ENCODE measurements at places on chromosomes 11 and 22.

- no peak for DNase-seq
Observed at GRCh38 chr11:57630171-57630570, 19.5 kb downstream of the YPEL4 start.

GRCh38 chr11:92401520-92401919 is 176.9 kb downstream of the FAT3 start:
- no peak for DNase-seq

DNA sequence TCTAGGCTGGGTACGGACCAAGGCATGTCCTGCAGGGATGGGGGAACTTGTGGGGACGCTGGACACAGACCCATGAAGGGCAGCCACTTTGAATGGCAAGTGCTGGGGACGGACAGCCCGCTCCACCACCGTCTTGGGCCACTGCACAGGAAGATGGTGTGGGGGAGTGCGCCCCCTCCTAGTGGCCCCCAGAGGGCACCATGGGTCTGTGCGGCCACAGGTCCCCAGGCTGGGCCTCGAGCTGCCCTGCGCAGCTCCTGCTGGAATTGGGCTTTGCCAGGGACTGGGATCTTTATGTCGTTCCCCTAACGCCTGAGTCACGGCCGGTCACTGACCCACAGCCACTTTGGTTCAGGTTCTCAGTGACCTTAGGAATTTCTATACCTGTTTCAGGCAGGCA is 44.4 kb downstream of the NAT10 start:
- DNase-seq, result no peak

- no peak for DNase-seq
Observed at GRCh38 chr11:119468511-119468910, 45.5 kb upstream of the THY1 start.

- no peak for DNase-seq
Observed at GRCh38 chr11:34218067-34218466, 112.6 kb downstream of the NAT10 start.

- peak; percentile 36 for DNase-seq
Observed at GRCh38 chr11:105609341-105609781, 512 bp upstream of the GRIA4 start.

GRCh38 chr11:97269527-97269926 is 879.7 kb downstream of the JRKL start:
- DNase-seq, result no peak

- no peak for DNase-seq
Observed at GRCh38 chr11:71246559-71246958, 5.8 kb downstream of the SHANK2 start.

- no peak for DNase-seq
Observed at GRCh38 chr22:38450234-38450797, 4.7 kb downstream of the KCNJ4 start.

DNA sequence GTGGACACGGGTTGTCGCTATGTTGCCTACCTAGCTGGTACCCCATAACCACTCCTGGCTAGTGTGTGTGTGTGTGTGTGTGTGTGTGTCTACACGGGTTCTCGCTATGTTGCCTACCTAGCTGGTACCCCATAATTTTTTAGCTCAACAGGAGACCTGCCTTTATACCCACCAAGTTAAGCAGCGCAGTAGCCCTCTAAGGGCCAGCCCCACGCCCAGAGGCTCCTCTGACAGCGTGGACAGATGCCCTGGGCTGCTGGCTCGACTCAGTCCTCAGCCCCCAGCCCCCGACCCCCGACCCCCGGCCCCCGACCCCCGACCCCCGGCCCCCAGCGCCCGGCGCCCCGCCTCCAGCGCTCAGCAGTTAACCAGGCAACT is 351 bp upstream of the AKIP1 start:
- DNase-seq, result no peak

DNA sequence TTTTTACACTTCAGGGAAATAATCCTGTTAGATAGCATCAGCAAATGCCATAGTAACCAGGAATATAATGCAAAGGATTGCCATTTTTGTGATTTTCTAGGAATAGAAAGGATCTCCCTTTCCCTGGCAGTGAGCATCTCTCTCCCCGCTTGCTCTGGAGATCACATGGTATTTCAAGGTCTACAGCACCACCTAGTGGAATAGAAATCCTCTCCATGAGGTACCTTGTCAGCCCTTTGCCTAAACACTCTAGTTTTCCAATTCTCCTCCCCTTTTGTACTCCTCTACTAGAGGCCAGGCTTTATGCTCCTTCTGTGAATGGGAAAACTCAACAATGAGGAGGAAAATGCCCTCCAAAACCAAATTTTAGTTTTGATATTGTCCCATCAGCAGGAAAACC is 78.4 kb downstream of the XRRA1 start:
- peak; percentile 31 for DNase-seq

- no peak for DNase-seq
Observed at GRCh38 chr11:121508449-121508848, 55.7 kb upstream of the SORL1-AS1 start.

DNA sequence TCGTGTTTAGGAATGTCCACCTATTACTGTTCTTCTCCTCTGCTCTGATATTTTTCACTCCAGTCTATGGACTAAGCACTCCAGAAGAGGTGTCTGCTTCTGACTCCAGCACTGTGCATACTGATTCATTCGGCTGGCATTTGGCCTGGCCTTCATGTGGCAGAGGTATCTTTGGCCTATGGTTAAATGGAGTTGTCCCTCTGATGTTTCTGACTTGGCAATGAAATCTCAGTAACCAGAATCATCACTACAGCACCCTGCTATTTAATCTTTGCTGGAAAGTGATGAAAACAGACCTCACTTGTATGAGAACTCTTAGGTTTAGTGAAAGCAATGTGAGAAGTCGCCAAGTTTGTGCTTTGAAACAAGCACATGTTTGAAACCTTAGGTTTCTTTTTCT is 155.2 kb downstream of the MAML2 start:
- no peak for DNase-seq

GRCh38 chr11:121236115-121237001 is 56.2 kb upstream of the SC5D start:
- DNase-seq, result peak; percentile 38

DNA sequence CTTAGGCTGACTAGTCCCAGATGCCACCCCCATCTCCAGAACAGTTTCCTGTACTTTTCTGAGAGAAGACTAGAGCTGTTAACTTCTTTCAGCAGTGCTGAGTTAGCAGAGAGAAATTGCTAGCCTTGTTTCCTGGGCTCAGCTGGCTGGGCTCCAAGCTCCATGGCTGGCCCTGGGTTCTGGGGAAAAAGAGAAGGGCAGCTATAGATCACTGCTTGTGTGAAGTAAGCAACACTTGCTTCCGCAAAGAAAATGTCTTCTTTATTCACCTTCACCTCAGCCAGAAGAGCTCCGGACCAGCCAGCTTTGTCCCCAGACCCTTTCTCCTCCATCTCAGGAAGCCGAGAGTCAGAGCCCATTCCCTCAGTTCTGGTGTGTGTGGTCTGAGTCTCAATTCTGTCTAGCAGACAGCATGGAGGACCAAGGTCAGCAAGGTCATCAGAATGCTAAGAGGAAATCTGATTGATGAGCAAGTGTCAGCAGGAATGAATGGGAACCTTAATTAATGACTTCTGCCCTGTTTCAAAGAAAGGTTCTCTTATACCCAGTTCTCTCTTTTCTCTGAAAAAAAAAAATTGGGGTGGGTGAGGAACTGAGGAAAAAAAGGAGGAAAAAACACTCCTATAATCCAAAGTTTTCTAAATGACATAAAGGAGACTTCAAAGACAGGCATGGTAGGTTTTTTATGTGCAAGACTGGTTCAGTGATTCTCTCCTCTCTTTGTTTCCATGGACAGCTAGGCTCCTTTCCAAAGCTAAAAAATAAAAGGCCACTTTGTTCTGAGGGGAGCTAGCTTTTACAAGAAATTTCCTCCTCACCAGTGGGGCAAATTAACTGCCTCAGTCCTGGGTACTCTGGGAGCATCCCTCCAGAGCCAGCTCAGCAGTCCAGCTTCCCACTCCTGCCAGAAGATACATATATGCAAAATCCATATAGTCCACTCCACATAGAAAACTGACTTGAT is 63.6 kb upstream of the FAM181B start:
- no peak for DNase-seq

GRCh38 chr22:28909375-28909774 is 26.0 kb downstream of the ZNRF3 start:
- peak; percentile 58 for DNase-seq

DNA sequence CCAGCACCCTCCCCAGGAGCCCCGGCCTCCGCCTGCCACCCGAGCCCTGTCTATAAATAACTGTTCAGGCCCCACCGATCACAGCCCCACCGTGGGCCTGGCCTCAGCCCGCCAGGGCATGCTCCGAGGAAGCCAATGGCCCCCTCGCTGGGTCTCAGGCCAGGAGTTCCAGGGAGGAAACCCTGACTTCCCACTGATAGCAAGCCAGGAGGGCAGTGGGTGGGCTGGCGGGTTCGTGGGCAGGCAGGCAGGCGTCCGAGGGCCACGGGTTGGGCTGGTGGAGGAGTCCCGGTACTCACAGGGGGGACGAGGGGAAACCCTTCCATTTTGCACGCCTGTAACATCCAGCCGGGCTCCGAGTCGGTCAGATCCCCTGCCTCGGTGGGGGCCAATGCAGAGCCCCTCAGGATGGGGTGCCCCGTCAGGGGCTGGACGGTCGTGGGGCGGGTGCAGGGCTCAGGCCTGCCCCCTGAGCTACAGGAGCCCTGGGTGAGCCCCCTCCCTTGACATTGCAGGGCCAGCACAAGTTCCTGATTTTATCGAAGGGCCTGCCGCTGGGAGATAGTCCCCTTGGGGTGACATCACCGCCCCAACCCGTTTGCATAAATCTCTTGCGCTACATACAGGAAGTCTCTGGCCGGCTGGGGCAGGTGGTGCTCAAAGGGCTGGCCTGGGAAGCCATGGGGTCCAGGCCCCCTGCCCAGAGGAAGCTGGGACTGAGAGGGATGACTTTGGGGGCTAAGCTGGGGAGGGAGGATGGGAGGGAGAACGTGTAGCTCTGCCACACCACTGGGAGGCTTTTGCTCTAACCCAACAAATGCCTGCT is at the start of gene SPI1:
Gene SPI1 (minus strand): TSS at position 538 of the 826 bp plus-strand sequence. CDS start 194 bp downstream, at position 344.
- peak; percentile 90 for DNase-seq

DNA sequence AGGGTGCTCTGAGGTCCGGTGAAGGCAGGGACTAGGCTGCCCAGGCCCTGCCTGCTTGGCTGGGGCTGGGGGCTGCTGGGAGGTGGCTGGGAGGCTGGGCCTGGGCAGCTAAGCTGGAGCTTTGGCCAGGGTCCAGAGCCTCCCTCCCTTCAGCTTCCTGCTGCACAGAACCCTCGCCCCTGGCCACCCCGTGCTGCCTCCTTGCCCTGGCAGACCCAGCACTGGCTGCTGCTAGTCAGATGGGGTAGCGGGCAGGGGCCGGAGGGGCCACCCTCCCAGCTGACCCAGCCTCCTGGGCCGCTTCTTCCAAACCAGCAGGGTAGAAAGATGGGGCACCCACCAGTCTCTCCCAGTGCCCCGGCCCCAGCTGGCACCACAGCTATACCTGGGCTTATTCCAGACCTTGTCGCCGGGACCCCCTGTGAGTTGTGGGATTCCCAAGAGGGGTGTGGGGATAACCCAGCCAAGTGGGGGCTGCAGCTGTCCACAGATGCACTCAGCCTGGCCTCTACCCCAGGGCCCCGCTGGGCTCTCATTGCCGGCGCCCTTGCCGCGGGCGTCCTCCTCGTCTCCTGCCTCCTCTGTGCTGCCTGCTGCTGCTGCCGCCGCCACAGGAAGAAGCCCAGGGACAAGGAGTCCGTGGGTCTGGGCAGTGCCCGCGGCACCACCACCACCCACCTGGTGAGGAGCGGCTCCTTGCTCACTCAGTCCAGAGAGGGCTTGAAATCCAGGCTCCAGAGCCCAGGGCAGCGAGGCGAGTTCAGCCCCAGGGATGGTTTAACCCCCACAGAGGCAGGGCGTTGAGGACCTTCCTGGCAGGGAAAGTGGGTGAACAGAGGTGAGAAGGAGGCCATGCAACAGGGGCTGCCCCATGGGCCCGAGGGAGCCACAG is at the start of gene SYT8:
Gene SYT8 (plus strand): TSS at position 212 of the 892 bp plus-strand sequence. CDS start 116 bp downstream, at position 328.
- DNase-seq, result no peak

- peak; percentile 21 for DNase-seq
Observed at GRCh38 chr22:49334449-49334789, 493.3 kb downstream of the BRD1 start.

GRCh38 chr22:37907036-37907954 is 1.2 kb downstream of the MICALL1 start:
- DNase-seq, result no peak

GRCh38 chr22:22745225-22746060 is 101.0 kb downstream of the GGTLC2 start:
- peak; percentile 58 for DNase-seq

GRCh38 chr11:35623621-35624168 is 5.4 kb downstream of the FJX1 start:
- no peak for DNase-seq

DNA sequence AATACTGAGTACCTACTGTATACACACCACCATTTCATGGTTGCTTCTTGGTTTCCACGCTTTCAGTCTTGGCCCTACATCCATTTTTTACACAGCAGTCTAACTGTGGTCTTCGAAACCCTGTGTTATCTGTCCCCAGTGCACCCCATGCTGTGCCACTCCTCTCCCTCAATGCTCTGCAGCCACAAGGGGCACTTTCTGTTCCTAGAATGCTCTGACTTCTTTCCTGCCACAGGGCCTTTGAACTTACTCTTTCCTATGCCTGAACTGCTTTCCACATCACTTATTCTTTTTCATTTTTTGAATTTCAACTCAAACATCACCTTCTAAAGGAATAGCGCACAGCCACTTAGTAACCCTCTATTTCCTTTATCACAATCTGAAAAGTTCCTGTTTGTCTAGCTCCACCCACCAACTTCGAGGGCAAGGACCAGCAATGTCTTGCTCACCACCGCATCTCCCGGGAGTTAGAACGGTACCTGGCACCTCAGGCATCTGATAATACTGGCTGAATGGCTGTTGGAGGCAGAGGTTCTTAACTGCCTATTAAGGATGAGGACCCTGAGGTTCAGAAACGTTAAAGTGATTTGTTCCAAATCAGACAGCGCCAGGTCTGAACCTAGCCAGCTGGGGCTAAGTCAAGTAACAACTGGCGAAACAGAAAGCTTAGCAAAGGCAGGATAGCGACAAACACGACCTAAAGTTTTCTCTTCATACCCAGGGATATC is 568 bp downstream of the ALG8 start:
- peak; percentile 41 for DNase-seq

GRCh38 chr11:113877670-113878055 is 2.3 kb upstream of the USP28 start:
- no peak for DNase-seq

DNA sequence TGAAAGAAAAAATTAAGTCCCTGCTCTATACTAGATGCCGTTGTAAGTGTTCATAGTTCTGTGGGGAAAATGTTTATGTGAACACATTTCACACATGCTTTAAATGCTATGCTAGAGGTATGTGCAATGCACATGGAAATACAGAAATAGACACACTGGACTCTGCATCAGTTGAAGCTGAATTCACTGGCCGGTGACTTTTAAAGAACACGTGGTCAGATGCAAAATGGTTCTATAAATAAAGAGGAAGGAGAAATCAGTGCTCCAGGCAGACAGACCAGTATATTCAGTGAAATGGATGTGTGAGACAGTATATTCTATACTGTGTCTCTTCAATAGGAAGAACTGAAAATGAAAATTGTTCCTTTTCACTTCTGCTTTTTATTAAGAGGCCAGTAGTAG is 29.9 kb downstream of the TRPC6 start:
- peak; percentile 22 for DNase-seq

Measured in GM13976 (cell line).